Renal pelvis (tissue), 12 donors: ENCODE measurements at places on chromosomes 2 and 18. TPM values are rescaled to one million over a fixed set of nuclear protein-coding genes. Genes with fewer than 3 reads are reported as not detected.

Gene REG3G
- polyA plus RNA-seq: 0.14 TPM

Gene EHD3
- 21.8 TPM for polyA plus RNA-seq

Gene MAP3K19
- 0.36 TPM for polyA plus RNA-seq

Gene APLF
- polyA plus RNA-seq: 3.7 TPM

Gene TUBB8B
- 1.7 TPM for polyA plus RNA-seq

Gene AAK1
- polyA plus RNA-seq: 27.0 TPM

Gene PLEK
- 4.7 TPM for polyA plus RNA-seq

Gene CXCR2
- 0.36 TPM for polyA plus RNA-seq

Gene BIRC6
- polyA plus RNA-seq: 74.4 TPM

Gene FTCDNL1
- 1.3 TPM for polyA plus RNA-seq

Gene ABHD1
- 2.5 TPM for polyA plus RNA-seq

Gene FBXO48
- polyA plus RNA-seq: 2.3 TPM

Gene KIF5C
- 4.6 TPM for polyA plus RNA-seq
